ENCODE measurements at places on chromosomes 2 and 18. TPM values are rescaled to one million over a fixed set of nuclear protein-coding genes. Genes with fewer than 3 reads are reported as not detected.
A peak's percentile ranks its signal among the peaks of the same experiment; 100 is the strongest.

The LRP2 gene
- 0.06 TPM for total RNA-seq

The CGREF1 gene
- 2.3 TPM for total RNA-seq

The STARD6 gene
- not detected for total RNA-seq

DNA sequence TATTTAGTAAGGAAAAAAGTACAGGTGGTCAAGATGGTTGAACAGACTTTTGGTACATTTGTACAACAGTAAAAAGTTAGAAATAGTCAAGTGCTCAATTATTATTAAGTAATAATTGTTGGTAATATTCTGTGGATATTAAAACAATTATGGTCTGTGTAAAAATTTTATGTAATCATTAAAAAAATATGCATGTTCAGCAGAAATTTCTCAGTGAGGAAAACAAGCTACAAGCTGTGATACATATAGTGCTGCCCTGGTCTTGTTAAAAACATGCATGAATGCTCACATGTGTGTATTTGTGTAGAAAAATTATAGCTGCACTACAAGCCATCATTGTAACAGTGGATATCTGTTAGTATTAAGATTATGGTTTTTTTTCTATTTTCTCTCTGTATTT is 13.0 kb downstream of the KCNH7 start:
- no peaks in the 10 kb centered on the region for H3K27me3 ChIP-seq
- no peak overlapping the region for H3K4me3 ChIP-seq
- no peaks in the 10 kb centered on the region for H3K36me3 ChIP-seq

- H3K4me1 ChIP-seq = peaks cover 10% of the 10 kb centered on the region
- no peak overlapping the region for H3K27ac ChIP-seq
- no peak for DNase-seq
- no peaks in the 10 kb centered on the region for H3K36me3 ChIP-seq
Observed at GRCh38 chr18:62744076-62744968, 29.0 kb downstream of the PHLPP1 start.

DNA sequence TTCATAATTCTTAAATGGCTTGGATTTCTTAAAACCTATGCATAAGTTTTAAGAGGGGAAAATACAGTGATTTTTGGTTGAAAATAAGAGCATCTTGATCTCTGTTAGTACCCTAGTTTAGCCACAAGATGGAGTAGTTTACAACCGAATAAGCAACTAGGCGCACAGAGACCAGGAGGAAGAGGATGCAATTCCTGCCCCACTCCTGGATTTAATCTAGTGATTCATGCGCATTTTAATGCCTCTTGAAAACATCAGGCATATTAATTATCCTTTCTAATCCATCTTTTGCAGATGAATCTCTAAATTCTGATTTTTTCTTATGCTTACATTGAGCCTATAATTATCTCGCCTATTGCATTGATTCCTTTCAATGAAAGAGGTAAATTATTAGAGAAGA is 76.7 kb downstream of the MRPS9 start:
- no peak for DNase-seq
- no peaks in the 10 kb centered on the region for H3K36me3 ChIP-seq
- no peaks in the 10 kb centered on the region for H3K27me3 ChIP-seq
- no peaks in the 10 kb centered on the region for H3K4me1 ChIP-seq
- H3K4me3 ChIP-seq = no peak overlapping the region

DNA sequence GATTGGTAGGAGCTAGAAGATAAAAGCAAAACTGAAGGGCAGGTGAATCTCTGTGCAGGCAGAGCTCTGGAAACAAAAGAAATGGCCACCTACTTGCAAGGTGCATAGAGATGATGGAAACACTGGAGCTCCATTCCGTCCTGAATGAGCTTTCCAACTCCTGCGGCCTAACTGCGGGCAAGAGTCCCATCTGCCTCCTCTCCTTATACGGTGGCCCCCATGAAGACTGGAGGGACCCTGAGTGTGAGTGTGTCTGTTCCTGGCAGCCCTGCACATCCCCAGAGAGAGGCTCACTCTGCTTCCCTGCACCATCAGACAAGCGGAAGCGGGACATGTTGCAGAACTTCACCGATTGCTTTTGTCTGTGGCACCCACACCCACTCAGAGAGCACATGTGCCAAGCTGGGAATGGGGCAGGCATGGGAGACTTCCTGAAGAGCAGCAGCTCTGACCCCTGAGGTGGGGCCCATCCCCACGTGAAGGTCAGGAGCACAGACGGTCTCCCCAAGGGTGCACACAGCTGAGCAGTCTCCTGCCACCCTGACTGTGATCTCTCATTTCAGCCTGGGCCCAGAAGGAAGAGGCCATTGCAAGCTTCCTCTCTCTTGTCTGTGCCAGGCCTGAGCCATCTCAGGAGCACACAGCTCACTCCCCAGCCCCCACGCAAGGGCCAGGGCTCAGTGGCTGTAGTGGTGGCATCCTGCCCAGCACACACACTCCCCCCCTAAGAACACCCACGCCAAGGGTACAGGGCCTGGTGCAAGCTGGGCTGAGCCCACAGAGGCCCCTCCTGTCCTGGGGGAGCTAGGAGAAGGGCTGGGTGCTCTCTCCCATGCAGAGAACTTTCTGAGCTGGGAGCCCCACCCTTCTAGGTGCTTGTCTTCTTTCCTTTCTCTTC is 75.3 kb downstream of the STPG4 start:
- DNase-seq = no peak
- no peaks in the 10 kb centered on the region for H3K27me3 ChIP-seq
- peak overlapping the region; percentile 60 for H3K27ac ChIP-seq

DNA sequence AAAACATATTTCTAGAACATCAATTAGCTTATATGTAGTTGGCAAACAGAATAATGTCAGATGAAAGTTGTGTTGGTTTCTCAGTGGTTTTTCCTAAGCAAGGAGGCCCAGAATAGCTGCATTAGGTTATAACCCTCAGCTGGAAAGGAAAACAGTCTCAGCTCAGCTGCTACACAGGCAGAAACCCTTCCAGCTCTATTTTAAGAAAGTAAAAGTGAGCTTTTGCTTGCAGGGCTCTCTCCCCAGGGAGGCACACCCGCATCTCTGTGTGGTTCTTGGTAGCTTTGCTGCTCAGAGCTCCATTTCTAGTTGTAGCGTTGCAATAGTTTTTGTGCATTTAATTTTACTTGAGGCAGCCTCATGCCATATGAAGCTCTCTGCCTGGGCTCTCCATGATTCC is 54.6 kb downstream of the PIKFYVE start:
- H3K27ac ChIP-seq = peak overlapping the region; percentile 48
- DNase-seq = peak; percentile 39

DNA sequence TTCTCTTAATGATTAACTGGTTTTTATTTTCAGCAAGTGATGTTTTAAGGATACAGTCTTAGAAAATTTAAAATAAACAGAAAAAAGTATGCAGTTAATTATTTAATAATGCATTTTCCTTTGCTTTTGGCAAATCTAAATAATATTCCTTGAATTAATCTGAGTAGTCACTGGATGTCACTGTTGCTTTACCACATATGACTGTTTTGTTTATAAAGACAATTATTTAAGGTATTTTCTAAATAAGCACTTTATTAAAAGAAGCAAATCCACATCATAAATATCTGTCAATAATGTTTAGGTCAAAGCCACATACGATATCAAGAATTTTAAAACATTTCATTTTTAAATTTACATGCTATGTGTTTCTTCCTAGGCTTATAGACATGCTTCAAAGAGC is 40.6 kb upstream of the TFPI start:
- no peak overlapping the region for H3K4me3 ChIP-seq
- no peak overlapping the region for H3K27ac ChIP-seq
- no peaks in the 10 kb centered on the region for H3K36me3 ChIP-seq
- no peak for DNase-seq

DNA sequence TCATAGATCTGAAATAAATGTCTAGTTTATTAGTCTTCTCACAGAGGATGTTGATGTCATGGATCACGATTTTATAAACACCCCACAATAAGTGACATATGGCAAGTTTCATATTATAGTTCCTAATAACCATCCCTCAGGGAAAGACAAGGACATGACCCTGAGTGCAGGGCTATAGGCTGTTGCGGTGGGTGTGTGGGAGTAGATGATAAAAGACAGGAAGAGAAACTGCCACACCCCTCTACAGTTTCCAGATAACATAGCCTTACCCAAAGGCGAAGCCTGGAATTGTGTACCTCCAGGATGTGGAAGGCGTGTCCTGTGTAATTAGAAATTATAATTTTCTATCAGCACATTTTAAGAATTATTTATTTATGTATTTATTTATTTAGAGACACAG is 2.4 kb upstream of the NEDD4L start:
- no peak overlapping the region for H3K4me3 ChIP-seq
- DNase-seq = no peak

All from uterus (tissue), 4 donors.